ENCODE measurements at places on chromosomes 2 and 18.

DNA sequence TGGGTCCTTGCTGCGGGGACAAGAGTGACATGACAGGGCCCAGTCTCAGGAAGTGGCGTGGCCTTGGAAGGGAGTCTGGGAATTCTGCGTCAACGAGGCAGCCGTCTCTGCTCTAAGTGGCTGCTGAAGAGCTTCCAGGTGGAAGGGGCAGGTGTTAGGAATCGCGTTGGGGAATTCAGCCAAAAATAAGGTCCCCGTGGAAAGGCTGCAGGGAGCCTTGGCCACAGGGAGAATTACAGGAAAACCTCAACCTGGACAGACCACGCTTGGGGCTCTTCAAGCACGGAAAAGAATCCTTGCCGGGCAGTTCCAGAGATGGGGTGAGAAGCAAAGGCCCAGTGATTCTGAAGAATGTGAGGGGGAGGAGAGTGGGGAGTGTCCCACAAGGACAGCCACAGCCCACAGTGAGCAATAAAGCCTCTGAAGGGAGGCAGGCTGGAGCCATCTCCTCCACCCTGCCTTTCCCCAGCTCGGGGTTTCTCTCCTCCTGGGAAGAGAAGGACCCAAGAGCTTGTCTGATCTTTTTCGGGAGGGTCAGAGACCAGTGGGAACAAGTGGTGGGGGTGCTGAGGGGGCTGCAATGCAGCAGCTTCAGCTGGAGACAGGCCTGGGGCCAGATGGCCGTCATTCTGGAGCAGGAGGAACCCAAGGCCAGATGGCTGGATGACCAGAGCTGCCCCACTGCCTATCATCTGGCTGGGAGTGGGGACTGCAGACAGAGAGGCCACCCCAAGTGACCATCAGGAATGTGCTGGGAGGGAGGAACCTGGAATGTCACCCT is 106.4 kb upstream of the SMAD2 start:
- DNase-seq, result no peak

DNA sequence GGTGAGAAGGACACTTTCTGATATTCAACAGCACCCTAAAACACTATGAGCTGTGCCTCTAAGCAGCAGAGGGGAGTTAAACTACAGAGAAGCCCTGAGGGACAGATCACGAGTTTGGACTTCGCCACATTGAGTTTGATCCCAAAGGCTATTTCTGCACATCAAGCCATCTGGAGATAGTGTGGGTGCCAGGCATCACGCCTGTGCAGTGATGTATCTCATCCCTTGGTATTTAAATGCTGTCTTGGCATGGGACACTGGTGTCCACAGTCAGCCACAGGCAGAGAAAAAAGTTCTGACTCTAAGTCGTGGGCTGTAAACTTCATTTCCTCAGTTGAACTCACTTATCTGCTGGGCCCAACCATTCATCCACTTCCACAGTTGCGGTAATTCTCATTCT is 742.3 kb upstream of the CELF4 start:
- DNase-seq, result no peak

GRCh38 chr2:55364189-55365055 is 55.2 kb downstream of the CCDC88A start:
- DNase-seq, result peak; percentile 96

DNA sequence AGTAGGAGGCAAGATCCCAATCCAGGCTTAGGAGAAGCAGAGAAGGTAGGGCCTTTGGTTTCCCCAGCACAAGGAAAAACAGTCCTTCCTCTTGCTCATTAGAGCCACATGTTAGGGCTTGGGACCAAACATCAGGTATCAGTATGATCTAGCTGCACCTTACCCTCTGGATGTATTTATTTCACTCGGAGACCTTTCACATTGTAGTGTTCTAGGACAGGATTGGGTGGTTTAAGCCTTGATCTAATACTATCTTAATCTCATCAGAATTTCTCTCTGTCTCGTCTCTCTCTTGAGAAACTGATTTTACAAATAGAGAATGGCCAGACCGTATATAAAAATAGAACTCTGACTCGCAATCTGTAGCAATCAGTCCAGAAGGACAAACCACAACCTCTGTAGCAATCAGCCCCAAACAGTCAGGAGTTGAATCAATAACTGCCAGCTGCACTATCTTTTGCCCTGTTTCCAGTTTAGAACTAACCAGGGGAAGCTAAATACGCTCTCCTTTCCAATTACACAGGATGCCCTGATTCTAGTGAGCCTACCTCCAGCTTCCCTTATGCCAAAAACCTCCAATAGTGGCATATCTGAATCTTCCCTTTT is 207.1 kb downstream of the TDRD15 start:
- DNase-seq, result no peak

DNA sequence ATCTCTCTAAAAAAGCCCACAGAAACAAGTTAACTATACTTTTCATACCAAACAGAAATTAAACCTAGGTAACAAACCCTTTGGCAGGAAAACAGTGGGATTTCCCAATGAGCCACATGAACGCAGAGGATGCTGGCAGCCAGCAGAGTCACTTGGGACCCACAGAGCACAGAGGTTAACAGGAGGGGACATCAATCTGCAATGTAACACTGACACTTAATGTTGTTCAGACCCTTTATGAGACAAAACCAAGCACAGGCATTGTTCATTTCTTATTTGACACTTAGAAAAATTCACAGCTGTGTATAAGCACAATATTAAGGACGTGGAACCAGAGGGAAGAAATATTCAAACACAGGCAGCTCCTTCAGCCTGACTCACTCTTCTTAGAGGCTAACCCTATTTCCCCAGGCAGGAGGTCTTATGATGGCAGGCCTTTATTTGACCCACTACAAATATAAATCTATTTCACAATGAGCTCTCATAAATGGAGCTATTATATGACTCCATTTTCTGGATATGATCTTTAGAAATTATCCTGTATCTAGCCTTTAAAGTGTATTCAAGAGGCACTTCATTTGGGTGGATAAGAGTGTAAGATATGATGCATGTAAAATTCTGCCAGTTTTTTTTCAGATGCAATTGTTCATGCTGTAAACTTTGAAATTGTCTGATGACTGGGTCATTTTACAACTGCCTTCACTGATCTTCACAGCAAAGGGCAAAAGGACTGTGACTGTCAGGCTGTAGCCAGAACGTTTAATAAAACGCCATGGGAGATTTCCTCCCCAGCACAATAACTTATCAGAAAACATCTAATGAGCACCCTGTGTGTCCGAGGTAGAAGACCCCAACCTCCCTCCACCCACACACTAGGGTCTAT is 132.8 kb upstream of the SATB2 start:
- DNase-seq, result no peak

GRCh38 chr18:47873625-47874024 is 56.8 kb downstream of the SMAD2 start:
- DNase-seq, result no peak

- no peak for DNase-seq
Measured at GRCh38 chr2:236943068-236943467, 142.6 kb upstream of the COPS8 start.

GRCh38 chr2:170222298-170222697 is 44.4 kb downstream of the MYO3B start:
- DNase-seq, result peak; percentile 19

GRCh38 chr2:29349316-29350030 is 234.3 kb downstream of the CLIP4 start:
- DNase-seq, result no peak

DNA sequence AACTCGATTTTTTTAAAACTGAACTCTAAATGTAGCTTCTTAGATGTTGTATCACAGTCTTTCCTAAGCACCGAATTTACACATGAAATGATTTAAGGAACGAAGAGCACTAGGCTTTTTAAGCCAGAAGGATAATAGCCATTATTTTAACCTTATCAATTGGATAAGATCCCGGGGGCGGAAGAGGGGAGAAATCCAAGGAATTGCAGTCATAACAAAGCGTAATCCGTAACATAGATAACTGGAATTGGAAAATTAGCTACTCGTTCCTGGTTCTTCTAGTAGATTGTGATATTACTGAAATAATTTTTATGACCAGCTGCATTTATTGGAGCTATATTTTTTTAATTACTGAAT is 988 bp upstream of the KANSL1L start:
- DNase-seq, result no peak

- DNase-seq, result no peak
Measured at GRCh38 chr2:230348787-230349186, 21.8 kb downstream of the SP140L start.

- DNase-seq, result no peak
Measured at GRCh38 chr2:117190856-117191559, 623.5 kb upstream of the DDX18 start.

DNA sequence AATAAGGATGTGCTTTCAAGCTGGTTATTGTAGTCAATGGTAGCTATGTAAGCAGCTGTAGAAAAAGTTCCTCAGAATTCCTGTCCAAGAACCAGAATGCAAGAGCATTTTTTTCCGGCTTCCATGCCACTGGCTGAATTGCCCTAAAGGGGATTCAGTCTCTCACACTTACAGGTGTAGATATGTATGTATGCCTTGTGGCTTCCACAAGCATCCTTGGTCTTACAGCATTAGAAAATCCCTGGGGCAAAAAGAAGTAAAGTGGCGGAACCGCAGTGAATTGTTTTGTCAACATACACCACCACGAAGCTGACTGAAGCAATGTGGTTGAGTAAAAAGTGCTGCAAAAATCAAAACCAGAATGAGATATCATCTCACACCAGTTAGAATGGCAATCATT is 54.6 kb downstream of the FANCL start:
- no peak for DNase-seq

DNA sequence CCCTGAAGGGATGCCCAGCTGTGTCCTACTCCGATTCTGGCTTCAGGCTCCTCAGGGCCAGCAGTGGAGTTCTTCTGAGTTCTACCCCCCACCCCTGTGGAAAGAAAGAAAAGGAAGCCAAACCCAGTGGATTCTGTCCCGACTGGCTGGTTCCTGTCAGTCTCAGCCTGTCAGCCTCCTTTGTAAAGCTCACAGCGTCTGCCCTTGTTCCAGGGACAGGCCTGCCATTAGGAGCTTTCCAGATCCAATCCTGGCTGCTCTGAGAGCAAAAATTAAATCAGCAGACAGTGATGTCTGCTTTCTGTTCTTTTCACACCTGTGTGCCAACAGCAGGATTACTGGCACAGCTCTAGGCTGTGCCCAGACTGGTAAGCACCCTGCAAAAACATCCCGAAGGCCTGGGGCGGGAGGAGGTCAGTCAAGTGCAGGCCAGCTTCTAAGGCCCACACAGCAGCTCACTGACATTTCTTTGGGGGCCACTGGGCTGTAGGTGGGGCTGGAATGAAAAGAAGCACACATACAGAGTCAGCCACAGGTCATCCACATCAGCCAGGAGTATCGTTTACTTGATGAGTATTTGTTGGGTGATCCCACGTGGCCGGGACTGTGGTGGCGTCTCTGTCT is 69.1 kb downstream of the EHD3 start:
- no peak for DNase-seq

DNA sequence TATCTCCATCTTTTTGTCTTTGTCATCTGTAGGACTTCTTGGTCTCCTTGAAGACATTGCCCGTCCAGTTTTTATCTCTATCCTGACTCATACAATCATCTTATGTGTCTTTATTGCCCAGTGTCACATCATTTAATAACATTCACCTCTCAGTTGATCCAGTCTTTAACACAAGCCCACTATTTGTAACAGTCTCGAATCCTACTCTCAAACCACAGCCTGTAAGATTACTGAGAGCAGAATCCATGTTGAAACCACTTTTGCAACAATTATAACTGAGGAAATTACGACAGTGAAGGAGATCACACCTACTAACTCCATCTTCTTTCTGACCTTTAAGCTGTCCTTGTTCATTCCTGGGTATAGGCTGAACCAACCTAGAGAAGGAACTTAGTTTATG is 1206.0 kb upstream of the ZEB2 start:
- DNase-seq, result no peak

DNA sequence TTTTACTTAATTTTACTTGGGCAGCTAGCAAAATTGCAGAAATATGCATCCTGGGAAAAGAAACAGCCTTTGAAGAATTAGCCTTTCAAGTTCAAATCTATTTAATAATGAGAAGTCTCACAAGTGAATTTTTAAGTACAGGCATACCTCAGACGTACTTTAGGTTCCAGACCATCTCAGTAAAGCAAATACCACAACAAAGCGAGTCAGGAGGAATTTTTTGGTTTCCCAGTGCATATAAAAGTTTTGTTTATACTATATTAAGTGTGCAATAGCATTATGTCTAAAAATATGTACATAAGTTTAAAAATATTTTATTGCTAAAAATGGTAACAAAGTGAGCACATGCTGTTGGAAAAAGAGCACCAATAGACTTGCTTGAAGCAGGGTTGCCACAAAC is 50.8 kb upstream of the TWSG1 start:
- DNase-seq, result peak; percentile 58

GRCh38 chr18:34077599-34077998 is 147.1 kb downstream of the NOL4 start:
- no peak for DNase-seq

DNA sequence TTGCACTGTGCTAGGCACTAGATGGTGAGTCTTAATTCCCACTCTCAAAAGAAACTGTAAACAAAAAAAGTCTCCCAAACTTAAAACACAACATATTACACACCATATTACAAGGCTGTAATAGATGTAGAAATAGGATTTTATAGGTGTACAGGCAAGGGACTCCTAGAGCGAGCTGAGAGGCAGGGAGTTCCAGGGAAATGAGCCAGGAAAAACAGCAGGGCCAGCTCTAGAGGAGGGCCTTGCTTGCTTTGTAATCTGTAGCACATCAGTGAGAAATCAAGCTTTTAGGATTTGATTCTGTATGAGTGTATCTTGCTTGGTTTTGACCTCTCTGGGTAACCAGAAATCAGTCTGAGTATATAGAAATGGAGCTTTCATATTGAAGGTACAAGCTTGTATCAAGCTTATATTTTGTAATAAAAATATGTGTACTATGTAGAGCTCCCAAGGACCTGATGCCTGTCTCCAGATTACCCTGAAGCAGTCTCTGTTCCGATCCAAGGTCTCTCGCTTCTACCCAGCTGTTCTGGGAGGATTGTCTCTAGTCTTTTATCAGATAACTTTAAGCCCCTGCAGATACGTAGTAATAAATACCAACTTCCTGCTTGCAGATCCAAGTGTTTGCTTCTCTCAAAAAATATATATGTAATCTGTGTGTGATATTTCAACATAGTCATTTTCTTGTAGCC is 73.0 kb downstream of the MYO1B start:
- peak; percentile 83 for DNase-seq

GRCh38 chr18:55508651-55509050 is 79.3 kb downstream of the TCF4 start:
- DNase-seq, result no peak

DNA sequence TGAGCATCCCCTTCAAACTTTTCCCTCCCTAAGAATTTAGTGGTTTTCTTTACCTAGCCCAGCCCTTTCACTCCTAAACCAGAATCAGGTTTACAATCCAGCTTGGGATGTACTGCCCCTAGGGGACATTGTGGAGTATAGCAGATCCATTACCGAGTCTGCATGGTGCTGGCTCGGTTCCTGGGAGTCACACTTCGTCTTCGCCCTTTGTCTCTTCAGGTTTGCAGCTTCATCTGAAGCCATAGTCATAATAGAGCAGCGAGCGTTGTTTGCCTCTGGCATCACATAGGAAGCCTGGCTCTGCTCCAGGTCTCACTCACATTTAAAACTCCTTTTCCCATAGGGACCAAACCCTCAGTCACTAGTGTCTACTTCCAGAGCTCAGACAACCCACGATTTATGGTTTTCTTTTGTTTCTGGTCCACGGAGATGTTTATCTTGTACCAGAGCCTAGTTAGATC is 16.8 kb upstream of the LYPD6 start:
- DNase-seq, result peak; percentile 54

- peak; percentile 78 for DNase-seq
Measured at GRCh38 chr18:10006311-10006893, 92.6 kb downstream of the VAPA start.

GRCh38 chr2:21067859-21068537 is 24.1 kb upstream of the APOB start:
- DNase-seq, result no peak
